ENCODE measurements at places on chromosomes 12 and 14.

DNA sequence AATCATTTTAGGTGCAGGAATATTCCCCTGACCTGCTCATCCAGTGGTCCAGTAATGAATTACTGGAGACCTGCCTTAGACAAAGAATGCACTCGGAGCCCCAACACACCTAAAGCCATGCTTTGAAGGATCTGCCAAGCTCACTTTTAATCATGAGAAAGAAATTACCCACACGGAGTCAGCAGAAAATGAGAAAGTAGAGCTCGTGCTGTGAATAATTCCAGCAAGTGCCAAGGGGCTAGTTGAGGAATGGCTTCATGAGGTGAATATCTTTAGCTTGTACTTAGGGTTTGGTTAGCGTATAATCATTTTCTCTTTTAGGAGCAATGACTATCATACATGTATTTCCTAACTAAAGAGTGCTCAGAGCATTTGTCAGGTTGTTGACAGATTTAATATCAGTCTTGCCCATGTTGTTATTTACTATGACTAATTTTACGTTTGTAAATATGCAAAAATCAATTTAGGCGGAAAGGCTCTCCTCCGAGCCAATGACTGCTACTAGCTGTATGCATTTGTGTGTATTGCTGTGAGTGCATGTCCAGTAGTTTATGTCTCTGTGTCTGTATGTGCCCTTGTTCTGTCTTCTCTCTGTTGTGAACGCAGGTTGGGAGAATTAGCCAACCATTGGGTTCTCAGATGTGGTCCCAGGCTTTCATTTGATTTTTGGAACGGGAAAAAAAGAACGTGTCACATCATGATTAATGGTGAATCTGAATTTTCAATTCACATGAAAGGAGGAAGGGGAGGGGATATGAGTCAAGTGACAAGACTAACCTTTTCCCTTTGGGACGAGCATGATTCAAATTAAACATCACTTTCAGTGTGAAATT, 98.4 kb downstream of the RMST start:
- DNase-seq: no peak

GRCh38 chr12:54369597-54370131, 5.4 kb upstream of the GPR84 start:
- no peak for DNase-seq

GRCh38 chr12:15540005-15540404, 217.7 kb downstream of the PTPRO start:
- DNase-seq: no peak

DNA sequence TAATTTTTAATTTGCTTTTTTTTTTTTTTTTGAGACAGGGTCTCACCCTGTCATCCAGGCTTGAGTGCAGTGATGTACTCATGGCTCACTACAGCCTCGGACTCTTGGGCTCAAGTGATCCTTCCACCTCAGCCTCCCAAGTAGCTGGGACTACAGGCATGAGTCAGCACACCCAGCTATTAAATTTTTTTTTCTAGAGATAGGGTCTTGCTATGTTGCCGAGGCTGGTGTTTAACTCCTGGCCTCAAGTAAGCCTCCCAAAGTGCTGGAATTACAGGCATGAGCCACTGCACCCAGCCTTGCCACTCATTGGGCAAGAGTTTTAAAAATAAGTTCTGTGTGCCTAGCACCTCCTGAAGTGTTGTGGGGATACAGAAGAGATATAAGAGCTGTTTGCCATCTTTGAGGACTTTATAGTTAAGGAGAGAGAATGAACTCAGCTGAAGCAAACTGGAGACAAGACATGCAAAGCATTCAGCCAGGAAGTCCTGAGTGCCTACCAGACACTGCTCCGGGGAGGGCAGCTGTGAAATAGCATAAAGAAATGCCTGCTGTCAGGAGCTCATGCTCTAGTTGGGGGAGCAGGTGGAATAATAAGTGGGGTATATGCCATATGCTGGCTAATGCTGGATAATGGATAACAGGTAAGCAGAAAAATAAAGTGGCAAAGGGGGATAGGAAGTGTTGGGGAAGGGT, 15.0 kb upstream of the EMP1 start:
- no peak for DNase-seq

GRCh38 chr12:38949363-38949762, 44.0 kb upstream of the CPNE8 start:
- peak; percentile 9 for DNase-seq

Data from kidney glomerular epithelial cell (primary cell).